Left colon (tissue), 2 donors: ENCODE measurements at places on chromosomes 5 and 9. TPM values are rescaled to one million over a fixed set of nuclear protein-coding genes. Genes with fewer than 3 reads are reported as not detected.

DNA sequence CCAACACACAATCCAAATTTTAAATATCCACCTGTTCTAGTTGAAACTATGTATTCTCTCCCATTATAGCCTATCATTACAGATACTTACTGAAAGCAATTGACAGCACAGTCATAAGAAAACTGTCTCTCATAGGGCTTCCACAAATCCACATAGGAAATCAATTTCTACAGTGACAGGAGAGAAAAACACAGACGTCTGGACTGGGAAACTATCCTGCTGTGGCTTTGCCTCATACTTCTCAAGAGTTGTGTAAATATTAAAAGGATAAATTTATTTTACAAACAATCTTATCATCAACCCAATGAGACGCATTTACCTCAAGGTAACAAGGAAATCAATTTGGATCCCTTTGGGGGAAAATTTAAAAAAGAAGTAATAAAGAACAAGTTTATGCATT, 517.5 kb downstream of the EFNA5 start:
- DNase-seq, result no peak

Gene BTNL9
- 4.9 TPM for total RNA-seq

GRCh38 chr5:120479066-120479465, 15.0 kb downstream of the PRR16 start:
- DNase-seq, result no peak

Gene ENTPD2
- total RNA-seq, result 25.0 TPM

DNA sequence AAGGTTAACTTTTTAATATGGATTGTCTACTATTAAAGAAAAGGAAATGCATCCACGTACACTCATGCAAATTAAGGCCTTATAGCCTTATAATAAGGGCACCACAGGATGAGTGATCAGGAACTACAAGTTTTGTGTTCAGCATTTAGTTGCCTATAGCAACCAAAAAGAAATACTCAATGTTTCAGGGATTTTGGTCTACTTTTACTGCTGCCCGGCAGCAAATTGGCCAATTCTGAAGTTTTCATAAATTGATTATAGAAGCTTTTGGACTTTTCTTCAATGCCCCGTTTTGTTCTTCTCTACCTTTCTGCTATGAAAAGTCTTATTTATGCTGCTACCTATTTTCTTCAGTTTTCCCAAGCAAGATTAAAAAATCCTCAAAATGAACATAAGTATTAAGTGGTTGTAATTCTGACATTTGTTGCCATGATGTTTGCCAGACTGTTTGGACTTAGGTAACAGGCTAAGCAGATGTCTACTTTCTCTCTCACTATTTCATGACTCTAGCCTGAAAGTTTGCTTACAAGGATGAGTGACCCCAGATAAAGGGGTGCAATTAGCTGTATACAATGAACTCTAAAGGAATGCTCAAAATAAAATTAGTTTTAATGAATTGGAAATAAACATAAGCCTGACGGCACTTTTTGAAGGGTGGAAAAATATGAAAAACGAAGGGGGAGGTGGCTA, 391.5 kb upstream of the DAB2 start:
- DNase-seq, result no peak

GRCh38 chr5:172807766-172808311, 26.2 kb upstream of the ERGIC1 start:
- DNase-seq, result no peak

DNA sequence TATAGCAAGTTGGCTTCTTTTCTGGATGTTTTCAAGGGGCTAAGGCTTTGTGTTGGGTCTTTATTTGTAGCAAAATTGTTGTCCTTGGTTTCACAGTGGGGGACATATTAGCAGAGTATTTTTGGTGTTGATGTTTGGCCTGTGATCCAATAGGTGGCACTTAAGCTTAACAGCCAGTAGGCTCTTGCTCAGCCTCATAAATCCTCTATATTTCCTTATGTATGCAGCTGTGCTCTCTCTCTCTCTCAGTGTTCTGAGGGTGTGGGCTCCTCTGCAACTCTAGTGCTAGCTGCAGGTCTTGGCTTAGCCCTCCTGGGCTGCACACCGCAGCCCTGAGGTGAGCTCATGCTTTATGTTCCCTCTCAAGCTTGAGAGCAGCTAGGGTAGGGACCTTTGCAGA, 195.0 kb upstream of the GHR start:
- no peak for DNase-seq
